ENCODE measurements at places on chromosomes 1 and 21.

DNA sequence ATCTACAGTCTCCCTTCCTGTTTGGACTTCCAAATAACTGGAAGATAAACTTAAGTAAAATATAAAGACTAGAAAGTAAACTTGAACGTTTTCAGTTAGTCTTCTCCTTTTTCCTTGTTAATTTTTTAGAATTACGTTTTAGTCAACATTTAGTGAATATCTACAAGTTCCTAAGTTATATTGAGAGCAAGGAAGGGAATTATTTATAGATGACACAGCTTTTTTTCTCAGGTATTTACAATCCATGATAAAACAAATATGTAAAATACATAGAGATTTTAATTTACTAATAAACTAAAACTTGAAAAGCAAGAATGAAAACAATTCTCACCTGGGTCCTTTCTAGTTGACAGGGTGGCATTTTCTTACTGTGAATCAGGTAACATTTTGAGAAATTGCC lies 89.5 kb downstream of the CLEC20A start:
- no peak for DNase-seq

DNA sequence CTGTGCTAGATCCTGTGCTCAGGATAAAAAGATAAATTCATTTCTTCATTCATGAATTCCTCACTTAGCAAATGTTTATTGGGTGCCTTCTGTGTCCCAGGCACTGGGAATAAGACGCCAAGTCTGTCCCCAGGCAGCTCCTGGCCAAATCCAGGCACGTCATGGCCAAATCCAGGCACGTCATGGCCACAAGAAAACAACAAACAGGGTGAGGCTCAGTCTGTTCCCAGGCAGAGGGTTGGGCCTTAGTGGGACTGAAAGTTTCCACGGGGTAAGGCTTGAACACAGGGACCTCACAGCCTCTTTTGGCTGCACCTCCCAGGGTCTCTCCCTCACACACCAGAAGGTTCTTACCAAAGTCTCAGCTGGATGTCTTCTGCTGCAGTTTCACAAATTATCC lies 95.7 kb downstream of the PAX7 start:
- no peak for DNase-seq

- no peak for DNase-seq
Measured at GRCh38 chr1:48743480-48743879, 33.2 kb downstream of the BEND5 start.

DNA sequence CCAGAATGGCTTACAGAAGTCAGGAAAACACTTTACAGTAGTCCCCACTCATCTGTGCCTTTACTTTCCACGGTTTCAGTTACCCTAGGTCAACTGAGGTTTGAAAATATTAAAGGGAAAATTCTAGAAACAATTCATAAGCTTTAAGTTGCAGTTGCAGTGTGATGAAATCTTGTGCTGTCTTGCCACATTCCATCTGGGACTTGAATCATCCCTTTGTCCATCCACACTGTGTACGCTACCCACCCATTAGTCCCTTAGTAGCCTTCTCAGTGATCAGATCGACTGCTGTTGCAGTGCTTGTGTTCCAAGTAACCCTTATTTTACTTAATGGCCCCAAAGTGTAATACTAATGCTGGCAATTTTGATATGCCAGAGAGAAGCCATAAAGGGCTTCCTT lies 30.5 kb downstream of the ZCCHC17 start:
- DNase-seq = no peak

GRCh38 chr1:155051342-155051776 lies 243 bp downstream of the ADAM15 start:
- DNase-seq = no peak

DNA sequence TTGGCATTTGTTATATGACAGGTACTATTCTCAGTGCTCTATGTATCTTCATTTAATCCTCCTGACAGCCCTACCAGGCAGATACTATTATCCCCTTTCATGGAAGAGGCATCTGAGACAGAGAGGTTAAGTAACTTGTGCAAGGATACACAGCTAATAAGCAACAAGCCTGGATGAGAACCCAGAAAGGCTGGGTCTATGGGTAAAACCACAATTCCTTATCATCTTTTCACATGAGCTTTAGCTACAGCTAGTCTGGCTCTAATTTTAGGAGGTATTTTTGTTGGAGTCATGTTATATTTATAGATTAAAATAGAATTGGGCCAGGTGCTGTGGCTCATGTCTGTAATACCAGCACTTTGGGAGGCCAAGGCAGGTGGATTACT lies 27.7 kb downstream of the DNTTIP2 start:
- no peak for DNase-seq

GRCh38 chr1:198330982-198331615 lies 174.3 kb downstream of the NEK7 start:
- DNase-seq = no peak

DNA sequence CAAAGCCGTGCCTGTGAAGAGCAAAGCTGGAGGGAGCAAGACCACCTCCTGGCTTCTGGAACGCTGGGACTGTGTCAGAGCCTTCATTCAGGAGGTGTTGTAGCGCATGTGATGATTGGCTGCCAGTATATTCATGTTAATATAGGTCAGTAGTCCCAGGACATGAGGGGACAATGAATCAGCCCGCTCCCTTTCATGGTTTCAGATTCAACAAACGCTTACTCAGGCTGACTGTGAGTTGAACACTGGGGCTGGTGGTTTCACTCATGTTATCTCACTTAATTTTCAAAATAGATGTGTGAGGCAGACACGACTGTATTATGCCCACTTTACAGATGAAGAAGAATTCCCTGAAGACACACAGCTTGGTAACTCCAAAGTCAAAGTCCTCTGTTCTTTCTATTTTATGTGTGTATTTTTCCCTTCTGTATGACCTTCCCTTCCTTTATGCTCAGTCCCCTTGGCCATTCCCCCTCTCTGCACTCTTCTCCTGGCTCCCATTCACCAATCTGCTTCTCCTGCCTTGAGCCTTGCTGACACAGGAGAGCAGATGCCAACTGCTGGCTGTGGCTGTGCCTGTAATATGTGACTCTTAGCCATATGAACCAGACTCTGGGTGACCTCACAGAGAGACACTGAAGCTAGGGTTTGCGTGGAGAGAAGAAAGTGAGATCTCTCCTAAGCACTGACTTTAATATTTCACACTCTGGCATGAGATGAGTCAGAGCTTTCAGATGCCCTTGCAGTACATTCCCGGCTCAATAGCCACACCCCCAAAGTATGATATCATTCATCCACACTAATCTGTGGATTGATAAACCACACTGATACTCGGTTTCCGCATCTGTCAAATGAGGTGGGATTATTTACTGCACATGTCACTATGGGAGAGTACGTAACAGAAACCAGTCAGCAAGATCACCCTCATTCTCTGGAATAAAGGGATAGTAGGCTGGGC lies 31.4 kb upstream of the KIRREL1 start:
- no peak for DNase-seq

DNA sequence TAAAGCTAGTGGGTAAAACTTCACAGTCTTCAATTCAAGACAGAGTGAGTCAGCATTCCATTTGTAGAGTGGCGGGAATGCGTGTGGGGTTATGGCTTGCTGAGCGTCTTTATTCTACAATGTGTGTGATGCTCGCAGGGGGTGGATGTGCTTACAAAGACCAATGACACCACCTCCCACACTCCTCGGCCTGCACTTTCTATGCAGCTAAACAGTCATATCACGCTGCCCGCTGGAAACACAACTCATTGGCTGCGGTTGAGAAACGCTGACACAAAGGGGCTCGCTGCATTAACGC lies 298.5 kb downstream of the PCP4 start:
- DNase-seq = no peak

DNA sequence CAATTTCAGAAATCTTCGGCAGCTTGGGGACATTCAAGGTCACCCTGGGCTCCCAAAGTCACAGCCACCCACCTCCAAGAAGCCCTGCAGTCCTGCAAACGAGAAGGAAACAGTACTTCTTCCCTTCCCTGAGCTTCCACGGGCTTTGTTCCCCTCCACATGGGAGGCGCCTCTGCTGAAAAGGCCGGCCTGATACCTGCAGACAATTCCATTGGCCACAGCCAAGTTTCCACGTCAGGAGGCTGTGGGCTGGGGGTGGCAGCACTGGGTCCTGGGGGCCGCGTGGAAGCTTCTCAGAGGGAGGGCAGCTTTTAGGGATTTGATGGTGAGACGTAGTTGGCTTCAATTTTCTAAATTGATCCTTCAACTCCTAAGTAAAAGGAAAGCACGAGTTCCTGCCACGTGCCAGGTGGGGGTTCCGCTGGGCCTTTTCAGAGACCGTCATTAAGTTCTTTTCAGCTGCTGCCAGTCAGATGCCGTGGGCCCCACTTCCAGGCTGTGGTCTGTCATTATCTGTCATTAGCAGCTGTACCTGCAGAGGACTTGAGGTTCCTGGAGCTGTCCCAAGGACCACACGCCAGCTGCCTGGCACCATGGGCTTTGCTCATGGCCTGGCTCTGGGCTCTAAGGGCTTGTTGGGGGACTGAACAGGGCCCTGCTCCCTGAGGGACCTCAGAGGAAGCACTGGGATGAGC lies 98.7 kb downstream of the CRYAA start:
- no peak for DNase-seq

DNA sequence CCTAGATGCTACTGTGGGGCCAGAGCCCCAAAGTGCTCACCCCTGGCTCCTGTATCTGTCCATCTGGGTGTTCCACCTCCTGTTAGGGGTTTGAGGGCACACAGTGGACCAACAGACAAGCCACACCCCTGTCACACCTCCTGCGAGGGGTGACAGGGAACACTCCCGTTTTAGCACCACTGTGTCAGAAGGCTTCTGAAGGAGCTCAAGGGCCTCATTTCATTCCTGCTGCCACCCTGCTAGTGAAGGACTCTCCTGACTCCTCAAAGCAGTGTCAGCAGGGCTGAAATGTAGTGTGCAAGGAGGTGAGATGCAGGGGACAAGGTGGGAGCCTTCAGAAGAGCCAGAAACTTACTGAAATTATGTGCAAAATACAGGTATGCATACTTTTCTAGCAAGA lies 174.6 kb downstream of the GPATCH2 start:
- DNase-seq = no peak

DNA sequence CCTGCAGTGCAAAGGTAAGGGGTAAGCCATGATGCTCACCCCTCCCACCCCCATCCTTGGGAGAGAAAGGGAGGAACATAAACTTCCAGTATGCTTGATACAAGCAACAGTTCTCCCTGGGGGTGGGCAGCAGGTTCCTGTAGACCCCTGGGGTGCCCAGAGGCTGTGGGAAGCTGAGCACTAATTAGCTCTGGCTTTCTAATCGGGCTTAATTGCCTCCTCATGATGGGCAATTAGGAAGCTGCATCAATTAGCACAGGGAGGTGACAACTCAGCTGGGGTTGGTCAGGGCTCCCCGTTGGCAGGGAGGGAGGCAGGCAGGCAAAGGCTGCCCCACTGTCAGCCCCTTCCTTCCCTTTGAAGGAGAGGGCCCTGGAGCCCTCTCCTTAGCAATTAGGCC lies 15.7 kb upstream of the LMNA start:
- DNase-seq = no peak

GRCh38 chr1:19452221-19452663 lies 33.1 kb downstream of the CAPZB start:
- no peak for DNase-seq
